ENCODE measurements at places on chromosomes 5 and 9.

DNA sequence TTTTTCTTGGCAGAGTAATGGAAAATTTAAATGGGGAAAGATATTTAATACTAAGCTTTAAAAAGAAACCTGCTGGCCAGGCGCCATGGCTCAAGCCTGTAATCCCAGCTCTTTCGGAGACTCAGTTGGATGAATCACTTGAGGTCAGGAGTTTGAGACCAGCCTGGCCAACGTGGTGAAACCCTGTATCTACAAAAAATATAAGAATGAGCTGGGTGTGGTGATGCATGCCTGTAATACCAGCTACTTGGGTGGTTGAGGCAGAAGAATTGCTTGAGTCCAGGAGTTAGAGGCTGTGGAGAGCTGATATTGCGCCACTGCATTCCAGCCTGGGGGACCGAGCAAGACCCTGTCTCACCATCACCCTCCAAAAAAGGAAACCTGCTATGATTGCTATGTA is 32.8 kb downstream of the TUT7 start:
- peak; percentile 97 for DNase-seq

DNA sequence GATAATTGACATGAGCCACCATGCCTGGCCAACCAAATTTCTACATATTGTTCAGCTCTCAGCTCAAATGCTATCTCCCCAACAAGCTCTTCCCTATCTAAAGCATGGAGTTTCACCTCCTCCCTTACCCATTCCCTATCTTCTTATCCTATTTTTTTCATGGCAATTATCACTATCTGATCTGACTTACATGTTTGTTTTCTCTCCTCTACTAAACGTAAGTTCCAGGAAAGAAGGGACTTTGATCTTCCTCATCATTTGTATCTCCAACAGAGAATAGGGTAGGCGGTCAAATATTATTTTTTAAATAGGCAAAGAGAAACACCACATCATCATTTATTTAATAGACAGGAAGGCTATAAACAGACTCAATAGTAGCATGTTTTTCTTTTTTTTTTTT is 130.2 kb downstream of the DCP2 start:
- DNase-seq = no peak

- no peak for DNase-seq
These were observed 28.8 kb downstream of the LPCAT1 start for GRCh38 chr5:1494780-1495524.

DNA sequence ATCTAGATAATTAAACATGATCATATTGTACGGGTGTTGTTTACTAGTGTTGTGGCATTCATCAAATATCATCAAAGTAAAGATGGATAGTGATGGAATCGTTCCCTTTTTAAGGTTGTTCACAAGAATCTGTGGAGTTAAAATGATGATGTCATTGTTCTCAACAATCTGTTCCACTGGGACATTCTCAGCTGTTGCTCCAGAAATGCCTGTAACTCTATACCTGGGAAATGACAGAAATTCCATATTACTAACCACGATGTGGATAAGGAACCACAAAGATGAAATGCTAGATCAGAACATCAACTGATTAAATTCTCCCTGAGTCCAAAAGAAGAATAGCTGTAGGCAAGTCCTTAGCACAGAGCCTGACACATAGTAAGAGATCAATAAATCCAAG is 38.0 kb downstream of the RIGI start:
- peak; percentile 49 for DNase-seq

GRCh38 chr5:76050134-76050533 is 33.0 kb upstream of the SV2C start:
- no peak for DNase-seq

DNA sequence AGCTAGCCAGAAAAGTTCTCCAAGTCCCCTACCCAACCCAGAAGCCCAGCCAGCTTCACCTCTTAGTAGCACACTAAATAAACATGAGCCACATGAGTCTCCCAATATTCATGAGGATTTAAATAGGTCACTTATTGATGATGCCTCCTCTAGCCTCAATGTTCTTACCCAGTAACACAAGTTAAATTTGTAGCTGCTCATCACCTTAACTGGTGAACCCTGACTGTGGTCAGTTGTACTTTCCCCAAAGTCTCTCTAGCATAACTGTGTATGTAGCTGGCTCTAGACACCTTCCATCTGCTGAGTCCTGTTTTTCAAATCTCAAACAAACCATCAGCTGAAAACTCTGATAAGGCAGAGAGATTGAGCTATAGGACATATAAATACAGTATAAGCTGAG is 100.3 kb upstream of the ELAVL2 start:
- no peak for DNase-seq

DNA sequence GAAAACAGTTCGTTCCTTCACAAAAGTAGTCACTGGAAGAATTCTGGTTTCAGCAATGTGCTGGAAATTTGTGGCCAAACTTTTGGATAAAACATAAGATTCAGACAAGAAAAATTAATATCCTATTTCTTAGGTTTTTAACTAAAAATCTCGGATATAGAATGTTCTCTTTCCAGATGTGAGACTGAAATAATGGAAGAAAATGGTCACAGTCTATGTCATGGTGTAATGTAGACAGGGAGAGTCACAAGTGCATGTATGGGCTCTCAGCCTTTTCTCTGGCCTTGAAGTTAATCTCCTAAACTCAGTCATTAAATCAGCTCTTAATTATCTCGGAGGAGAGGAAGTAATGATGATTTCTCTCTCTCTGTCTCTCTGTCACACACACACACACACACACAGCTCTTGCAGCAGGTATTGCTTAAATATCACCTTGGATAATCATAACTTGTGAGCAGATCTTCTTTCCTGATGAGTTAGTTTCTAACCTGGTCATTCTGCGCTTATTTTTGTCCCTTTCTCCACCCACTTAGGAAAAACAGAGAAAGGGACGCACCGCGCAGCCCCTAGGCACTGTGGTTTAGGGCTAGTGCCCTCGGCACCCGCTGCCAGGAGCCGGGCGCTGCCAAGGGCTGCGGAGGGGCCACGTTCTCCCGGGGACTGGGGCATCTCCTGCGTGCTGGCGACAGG is 672 bp upstream of the ITGA2 start:
- no peak for DNase-seq

DNA sequence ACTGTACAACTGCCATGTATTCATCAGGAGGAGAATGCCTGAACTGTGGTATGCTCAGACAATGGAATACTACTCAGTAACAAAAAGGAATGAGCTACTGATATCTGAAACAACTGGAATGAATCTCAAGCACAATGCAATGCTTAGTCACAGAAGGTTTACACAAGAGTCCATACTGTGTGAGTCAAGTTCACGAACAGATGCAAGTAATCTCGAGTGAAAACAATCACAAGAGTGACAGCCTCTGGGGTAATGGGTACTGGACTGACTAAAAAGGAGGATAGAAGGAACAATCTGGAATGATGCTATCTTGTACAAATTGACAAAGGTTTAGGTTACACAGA is 19.5 kb upstream of the GOLGA1 start:
- DNase-seq = no peak

GRCh38 chr5:60613826-60614225 is 86.1 kb downstream of the DEPDC1B start:
- DNase-seq = no peak

DNA sequence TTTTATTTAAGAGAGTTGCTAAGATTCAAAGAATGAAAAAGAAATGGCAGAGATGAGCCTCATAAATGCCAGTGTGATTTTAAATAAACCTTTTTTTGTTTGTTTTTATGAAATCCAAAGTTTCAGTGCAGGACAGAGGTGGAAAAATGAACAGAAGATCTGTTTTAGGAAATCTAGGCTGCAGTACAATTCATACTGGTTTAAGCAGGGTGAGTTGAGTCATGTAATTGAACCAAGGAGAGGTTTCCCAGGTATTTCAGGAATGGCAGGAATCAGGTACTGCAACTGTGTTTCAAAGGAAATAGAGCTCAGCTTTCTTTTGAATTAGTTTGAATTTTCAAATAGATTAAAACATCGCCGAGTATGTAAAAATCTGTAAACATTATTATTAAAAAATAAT is 3.0 kb upstream of the ANKRD31 start:
- DNase-seq = no peak

- no peak for DNase-seq
These were observed 144.1 kb upstream of the ST8SIA4 start for GRCh38 chr5:101047181-101047580.

GRCh38 chr9:22147813-22148527 is 138.9 kb upstream of the CDKN2B start:
- DNase-seq = no peak

DNA sequence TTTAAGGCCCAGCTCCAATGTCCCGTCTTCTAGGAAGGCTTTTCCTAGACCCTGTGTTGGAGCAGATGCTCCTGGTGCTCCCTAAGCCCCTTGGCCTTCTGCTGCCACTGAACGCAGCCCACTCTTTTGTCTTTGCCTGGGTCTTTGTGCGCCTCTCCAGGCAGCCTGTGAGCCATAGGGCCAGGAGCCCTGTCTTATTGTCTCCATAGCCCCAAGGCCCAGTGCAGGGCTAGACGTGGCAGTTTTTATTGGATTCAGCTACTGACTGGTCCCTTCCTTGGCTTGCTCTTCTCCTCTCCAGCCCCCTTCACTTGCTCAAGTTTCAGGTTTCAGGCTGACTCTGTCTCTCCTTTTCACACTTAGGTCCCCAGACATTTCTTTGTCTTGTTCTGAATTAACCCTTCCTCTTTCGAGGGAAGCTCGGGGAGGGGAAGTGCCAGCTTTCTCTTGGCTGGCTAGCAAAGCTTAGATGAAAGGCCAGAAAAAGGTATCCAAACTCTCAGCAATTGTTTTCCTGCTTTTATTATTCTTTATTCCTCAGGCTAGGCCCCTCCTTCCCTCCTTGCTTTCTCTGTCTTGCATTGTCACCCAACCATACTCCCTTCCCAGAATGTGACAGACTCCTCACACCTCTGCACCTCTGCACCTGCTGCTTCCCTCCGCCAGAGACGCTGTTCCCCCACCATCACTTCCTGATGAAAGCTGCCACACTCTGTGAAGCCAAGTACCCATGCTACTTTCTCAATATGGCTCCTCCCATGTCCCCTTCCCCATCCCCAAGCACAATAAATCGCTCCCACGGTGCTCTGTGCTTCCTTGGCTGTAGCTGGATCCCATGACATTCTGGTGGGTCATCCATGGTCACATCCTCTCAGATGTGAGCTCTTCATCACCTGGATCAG is 101.6 kb upstream of the CPEB4 start:
- no peak for DNase-seq

- DNase-seq = no peak
These were observed 269.8 kb upstream of the RFX3 start for GRCh38 chr9:3795556-3795955.

DNA sequence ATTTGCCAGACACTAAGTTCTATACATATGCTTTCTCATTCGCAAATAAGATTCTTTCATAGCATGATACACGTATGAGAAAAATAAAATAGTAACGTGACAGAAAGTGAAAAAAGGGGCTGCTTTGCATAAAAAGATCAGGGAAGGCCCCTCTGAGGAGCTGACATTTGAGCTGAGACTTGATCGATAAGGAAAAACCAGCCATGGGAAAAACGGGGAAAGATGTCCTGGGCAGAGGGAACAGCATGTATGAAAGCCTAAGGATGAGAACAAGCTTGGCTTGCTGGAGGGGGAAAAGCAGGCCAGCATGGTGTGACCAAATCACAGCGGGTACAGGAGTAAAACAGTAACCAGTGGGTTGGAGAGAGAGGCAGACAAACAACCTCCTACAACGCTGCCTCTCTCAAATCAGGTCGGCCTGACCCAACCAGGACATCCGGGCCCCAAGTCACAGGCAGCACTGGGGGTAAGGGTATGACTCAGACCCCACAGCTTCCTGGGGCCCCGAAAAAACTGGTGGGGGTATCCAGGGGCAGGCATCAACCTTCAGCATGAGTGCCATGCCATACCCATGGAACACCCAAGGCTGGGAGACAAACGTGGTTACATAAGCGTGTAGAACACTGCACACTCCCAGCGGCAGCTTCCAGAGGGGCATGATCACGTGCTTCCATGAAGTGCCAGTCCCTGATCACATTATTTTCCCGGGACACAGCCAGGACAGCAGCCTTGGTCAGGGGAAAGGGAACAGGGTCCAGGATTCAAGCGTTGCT is 2.2 kb downstream of the TNIP1 start:
- no peak for DNase-seq

DNA sequence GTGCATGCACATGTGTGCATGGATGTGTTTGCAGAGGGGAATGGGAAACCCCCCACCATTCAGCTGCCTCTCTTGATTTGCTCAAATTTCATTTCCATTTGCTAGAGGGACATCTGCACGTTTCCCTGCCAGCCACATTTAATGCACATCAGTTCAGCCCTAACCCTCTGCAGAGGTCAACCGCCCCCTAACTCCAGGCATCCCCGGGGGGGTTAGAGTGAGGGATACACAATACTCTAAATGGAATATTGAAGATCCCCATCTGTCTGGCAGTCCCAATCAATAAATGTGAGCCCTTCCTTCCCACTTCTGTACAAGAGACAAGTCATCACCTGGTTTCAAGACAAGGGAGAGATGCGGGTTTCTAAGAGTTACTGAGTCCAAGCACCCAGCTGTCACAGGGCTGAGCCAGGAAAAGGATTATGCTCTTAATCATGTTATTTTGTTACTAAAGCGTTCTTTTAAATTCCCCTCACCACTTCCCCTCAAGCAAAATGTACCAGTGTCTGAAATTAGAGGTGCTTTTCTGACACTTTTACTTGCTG is 134.1 kb downstream of the SEMA6A start:
- no peak for DNase-seq

DNA sequence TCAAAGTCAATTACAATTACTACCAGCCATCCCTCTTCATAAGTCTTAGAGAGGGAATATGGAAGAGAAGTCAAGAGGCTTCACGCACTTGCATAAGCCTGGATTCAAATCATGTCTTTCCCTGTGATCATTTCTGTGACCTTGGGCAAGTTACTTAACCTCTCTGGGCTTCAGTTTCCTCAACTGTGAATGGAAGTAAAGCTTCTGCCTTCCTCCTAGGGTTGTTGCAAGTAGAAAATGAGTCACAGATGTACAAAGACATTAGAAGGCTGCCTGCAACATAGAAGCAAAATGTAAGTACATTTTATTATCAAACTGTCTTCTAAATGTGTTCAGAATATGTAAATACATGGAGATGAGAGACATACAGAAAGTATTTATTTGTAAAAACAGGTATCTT is 42.3 kb upstream of the SEMA6A start:
- DNase-seq = no peak

DNA sequence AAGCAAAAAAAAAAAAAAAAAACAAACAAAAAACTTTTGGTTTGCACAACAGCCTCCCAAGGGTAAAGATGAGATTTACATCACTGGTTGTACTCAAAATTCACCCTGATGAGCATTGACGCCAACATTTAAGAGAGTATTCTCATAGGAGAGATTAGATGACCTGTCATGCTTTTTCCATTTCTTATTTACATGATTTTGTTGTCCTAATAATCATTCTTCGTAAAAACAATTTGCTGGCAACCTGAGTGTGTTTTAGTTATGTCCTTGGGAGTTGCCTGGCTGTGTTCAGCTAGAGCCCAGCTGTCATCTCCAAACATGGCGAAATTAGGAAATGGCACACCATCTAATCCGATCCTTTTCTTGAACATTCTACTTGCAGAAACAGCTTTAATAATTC is 186.4 kb upstream of the MRPS30 start:
- no peak for DNase-seq

GRCh38 chr5:96963267-96963666 is 27.4 kb downstream of the LNPEP start:
- DNase-seq = peak; percentile 89

GRCh38 chr9:125747765-125748445 is 732 bp downstream of the PBX3 start:
- DNase-seq = peak; percentile 27

Measured in fibroblast of skin of scalp (primary cell).